HCEC 1CT (cell line): ENCODE measurements at places on chromosomes 6 and 20.
A peak's percentile ranks its signal among the peaks of the same experiment; 100 is the strongest.

GRCh38 chr6:130411481-130411880, 45.7 kb downstream of the TMEM200A start:
- DNase-seq = no peak

GRCh38 chr6:155818698-155819097, 363.1 kb upstream of the NOX3 start:
- DNase-seq = no peak

DNA sequence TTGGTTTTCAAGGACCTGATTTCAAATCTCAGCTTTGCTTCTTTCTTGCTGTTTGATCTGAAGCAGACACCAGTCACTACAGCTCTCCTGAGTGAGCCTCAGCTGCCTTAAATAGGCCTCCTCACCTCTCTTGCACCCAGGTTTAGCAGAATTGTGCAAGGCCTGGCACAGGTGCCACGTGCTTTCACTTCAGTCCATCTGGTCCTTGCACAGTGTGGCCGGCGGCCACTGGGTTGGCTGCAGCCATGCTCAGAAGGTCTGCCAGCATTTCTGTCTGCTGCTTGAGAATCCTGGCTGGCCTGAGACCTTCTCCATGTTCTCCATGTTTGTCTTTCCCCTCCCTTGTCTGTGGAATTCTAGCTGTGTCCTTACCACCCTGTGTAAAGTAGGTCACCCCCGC, 14.5 kb upstream of the DAAM2 start:
- DNase-seq = no peak

DNA sequence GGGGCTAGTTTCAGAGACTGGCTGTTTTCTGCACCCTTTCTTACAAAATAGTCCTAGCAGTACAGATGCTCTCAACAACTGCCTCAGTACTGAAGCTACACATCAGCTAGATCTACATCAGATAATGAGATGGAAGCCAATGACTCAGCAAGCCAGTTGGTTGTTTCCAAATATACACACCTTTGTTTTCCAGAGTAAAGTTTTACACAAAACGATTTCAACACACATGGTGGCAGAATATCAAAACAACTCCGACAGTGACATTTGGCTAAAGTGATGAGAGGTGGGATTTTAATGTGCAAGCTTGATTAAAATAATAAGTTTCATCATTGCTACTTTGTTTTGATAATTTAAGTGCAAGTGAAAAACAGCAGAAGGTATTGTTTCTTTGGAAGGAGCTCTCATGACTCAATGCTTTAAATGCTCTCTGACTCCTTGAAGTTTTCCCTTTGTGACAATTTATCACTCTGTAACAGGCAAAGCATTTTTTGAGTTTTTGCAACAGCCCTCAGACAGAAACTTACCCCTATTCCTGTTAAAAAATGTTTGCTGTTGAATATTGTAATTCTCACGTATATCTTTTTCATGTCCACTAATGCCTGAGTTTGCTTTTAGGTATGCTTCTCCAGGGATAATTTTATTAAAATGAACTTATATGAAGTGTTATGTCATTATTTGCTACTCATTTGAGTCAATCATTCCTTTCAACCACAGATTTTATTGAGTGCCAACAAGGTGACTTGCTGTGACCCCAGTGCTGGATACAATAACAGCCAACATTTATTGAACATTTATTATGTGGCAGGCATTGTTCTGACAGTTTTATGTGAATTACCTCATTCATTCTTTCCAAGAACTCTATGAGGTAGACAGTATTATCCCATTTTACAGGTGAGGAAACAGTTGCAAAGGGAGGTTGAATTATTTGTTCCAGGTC, 882.0 kb downstream of the TFAP2A start:
- no peak for DNase-seq

GRCh38 chr6:141532211-141532610, 600.5 kb upstream of the GJE1 start:
- no peak for DNase-seq

DNA sequence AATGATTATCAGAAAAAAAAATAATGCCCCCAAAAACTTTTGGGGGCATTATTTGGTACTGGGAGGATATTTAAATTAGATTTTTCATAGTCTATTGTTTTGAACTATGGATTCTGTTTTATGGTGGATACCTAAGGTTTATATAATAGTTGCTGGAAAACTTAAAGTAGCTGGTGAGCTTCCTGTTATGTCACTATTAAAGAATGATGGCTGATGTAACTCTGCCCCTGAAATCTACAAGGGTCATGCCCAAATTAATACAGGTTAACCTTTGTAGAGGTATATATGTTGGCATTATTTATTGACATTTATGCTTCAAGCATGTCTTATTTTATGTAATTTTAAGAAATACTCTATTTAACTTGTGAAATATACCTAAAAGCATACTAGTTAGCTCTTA, 25.3 kb upstream of the ERVFRD-1 start:
- no peak for DNase-seq

DNA sequence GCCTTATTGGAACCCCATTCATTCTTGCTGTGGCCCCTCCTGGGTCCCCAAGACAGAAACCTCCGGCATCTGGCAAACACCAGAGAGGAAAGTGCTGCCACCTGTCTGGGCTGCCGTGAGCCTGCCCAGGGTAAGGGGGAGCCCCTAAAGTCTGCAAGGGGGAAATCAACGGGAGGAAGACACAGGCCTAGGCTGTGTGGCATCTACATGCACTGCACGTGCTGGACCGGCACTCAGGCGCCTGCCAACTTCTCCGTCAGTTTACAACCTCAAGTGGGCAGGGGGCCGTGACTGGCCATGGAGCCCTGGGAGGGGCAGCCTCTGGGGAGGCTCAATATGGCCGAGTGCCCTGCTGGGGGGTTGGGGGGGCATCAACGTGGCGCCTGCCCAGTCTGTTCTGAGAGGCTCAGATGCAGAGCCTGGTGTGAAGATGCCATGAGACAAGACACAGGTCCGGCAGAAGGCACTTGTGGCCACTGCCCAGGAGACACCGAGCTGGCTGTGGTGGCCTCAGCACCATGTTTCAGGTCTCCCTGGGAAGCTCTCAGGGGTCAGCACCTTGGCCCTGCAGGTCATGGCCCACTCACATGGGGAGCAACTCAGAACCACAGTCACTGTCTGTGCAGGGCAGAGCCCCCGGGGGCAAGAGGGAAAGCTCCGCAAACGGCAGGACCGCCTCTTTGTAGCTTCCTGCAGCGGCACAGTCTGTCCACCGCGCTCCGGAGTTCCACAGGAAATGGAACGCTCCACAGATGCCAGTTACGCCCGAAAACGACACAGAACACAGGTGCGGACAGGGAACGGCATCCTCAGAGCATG, 8.4 kb downstream of the UCKL1 start:
- DNase-seq = no peak

DNA sequence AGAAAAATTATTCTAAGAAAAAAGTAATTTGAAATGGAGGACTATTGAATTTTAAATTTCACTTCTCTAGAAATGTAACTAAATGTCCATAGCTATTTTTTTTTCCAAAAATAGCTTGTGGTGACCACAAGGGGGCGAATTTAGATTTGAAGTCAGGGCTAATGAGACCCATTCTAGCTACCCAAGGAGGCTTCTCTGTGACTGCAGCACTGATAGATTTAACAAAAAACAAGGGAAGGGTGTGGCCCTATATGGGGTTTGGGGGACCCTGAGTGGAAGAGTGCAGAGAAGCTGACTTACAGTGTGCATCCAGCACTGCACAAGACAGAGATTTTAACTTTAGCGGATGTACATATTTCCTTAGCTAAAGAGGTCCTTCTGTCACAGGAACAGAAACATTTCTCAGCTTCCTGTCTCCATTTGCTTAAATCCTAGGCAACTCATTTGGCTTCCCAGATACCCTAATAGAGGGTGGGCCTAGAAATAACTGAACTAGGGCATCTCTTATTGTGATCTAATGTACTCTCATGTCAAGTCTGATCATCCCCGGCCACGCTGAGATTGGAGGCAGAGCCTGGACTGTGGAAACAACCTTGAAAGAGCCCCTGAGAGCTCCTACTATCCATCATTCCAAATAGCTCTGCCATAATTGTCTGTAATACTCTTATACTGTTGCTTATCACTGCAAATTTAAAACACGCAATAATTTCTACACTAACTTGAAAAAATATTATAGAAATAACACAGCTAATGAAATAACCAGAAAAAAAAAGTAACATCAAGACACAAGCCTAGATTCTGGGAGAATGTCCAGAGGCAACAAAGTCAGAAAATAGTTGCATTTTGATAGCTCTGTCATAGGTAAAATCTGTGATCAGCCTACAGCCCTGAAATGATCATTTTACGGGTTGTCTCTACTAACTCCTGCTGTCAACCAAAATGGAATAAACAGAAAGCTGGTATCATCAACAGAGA, 93.6 kb downstream of the SNAP91 start:
- DNase-seq = peak; percentile 50

DNA sequence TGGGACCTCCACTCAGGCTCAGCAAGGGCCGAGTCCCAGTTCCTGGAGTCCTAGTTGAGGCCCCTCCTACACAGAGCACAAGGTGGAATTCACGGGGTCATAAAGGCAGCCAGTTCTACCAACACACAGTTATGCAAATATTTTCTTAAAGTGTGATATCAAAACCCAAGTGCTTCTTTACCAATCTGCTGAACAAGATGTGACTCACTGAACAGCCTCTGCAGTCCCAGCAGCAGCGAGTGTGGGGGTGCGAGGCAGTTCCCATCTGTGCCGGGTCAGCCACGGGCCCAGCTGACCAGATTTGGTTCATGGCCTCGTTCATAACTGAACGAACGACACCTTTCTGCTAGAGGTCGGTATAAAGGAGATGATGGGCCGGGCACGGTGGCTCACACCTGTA, 4.5 kb upstream of the TCEA2 start:
- DNase-seq = peak; percentile 58

- no peak for DNase-seq
Observed at GRCh38 chr6:168370310-168370991, 50.9 kb upstream of the DACT2 start.

- no peak for DNase-seq
Observed at GRCh38 chr20:53328961-53329360, 264.7 kb downstream of the ZNF217 start.

DNA sequence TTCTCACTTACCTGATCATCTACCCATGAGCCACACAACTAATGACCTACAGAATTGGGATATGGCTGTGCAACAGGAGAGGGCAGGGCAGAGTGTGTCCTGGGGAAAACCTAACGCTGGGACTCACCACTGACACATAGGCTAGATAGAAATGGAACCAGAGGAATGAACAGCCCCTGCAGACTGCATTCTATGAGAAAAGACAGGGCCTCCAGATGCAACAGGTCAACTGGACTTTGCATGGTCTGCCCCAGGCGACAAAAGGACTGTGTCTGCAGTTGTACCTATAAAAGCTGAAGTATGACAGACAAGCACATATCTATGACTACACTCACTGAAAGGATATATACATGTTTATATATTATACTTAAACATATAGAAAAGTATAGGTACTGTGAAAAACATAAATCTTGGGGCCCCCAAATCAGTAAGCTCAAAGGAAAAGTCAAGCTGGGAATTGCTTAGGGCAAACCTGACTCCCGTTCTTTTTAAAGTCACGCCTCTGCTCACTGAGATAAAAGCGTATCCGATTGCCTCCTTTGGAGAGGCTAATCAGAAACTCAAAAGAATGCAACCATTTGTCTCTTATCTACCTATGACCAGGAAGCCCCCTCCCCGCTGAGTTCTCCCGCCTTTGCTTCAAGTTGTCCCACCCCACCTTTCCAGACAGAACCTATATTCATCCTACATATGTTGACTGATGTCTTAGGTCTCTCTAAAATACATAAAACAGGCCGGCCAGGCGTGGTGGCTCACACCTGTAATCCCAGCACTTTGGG, 68.5 kb downstream of the EPB41L2 start:
- DNase-seq = no peak

GRCh38 chr6:51024126-51024525, 205.5 kb downstream of the TFAP2B start:
- no peak for DNase-seq

- DNase-seq = no peak
Observed at GRCh38 chr20:43941476-43942200, 27.0 kb downstream of the TOX2 start.

DNA sequence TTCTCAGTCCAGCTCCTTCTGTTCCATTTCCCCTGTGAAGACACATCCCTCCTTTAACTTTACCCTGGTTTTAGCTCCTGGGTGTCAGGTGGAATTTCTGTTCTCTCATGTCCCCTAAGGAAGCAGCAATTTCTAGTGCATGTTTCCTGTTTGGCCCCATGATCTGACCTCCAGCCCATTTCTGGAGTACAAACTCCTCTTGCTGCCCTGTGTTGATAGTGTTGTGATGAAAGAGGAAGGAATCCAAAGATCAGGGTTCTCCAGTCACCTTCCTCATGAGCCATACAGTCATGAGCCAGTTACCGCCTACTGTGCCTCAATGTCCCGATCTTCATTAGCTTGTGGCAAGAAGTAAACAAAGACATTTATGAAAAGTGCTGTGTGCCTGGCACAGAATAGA, 97.4 kb downstream of the PHACTR1 start:
- DNase-seq = no peak

GRCh38 chr20:54535746-54536145, 60.4 kb downstream of the DOK5 start:
- DNase-seq = no peak

GRCh38 chr6:41645007-41645618, 6.8 kb downstream of the MDFI start:
- DNase-seq = no peak

- no peak for DNase-seq
Observed at GRCh38 chr6:109800771-109801170, 109.7 kb downstream of the FIG4 start.
